ENCODE measurements at places on chromosomes 11 and 22. TPM values are rescaled to one million over a fixed set of nuclear protein-coding genes. Genes with fewer than 3 reads are reported as not detected.

Gene CAPN1
- 134 TPM for total RNA-seq

Gene OR5AK2
- not detected for total RNA-seq

Gene NCR3LG1
- 8.7 TPM for total RNA-seq

Gene IRAG1
- total RNA-seq, result 3.1 TPM

Gene KCNJ1
- total RNA-seq, result not detected

Gene EMID1
- total RNA-seq, result 0.32 TPM

Gene LDHAL6A
- total RNA-seq, result not detected

Gene FOLH1
- not detected for total RNA-seq

Gene SULT4A1
- total RNA-seq, result 1.3 TPM

Gene CCND1
- 69.3 TPM for total RNA-seq

Gene TRPM5
- not detected for total RNA-seq

Gene C22orf15
- total RNA-seq, result not detected

Gene OR51B4
- total RNA-seq, result not detected

Gene NPAS4
- not detected for total RNA-seq

Gene SCGB1D2
- not detected for total RNA-seq

Gene ZNF280A
- total RNA-seq, result not detected

Gene TRMU
- total RNA-seq, result 33.7 TPM

Gene UBQLNL
- total RNA-seq, result not detected

Gene OR52I1
- not detected for total RNA-seq

Gene MS4A4A
- total RNA-seq, result not detected
